Renal cortex interstitium (tissue), 15 donors: ENCODE measurements at places on chromosomes 16 and 17. TPM values are rescaled to one million over a fixed set of nuclear protein-coding genes. Genes with fewer than 3 reads are reported as not detected.

DNA sequence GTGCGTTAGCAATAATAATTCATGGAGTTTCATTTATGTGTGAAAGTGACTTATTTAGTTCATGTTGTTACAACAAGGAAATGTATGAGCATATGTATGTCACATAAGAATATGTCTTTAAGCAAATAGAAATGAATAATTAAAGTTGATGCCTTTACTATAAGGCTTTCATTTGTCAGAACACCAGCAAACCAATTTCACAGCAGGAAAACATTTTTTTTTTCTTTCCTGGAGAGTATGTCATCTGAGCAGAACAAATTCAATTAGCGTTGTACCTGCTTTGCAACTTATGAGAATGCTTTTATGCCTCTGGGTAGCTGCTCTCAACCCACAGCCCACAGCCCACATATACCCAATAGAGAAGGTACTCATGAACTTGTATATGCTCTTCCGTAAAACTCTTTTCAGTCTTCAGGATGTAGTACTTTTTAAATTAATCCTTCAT, 26.3 kb upstream of the APOH start:
- no peak for DNase-seq

DNA sequence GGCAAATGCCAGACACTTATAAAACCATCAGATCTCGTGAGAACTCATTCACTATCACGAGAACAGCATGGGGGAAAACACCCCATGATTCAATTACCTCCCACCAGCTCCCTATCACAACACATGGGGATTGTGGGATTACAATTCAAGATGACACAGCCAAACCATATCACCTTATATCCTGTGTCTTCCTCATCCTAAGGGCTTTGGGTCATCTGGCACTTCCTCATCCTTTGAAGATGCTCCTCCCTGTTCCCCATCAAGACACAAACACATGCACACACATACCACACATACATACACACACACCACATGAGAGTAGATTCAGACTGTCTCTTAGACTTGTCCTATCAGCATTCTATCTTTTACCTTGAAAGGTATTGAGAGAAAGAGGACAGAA, 2.8 kb upstream of the PMFBP1 start:
- DNase-seq: no peak

GRCh38 chr16:76910931-76911330, 280.1 kb upstream of the MON1B start:
- no peak for DNase-seq

The MYH2 gene
- 0.11 TPM for polyA plus RNA-seq
